ENCODE measurements at places on chromosomes 3 and 15.

- no peak for DNase-seq
These were observed 18.8 kb downstream of the ATG7 start for GRCh38 chr3:11290743-11291680.

GRCh38 chr15:40340740-40341400 is at the start of gene CCDC9B:
Gene CCDC9B, minus strand, starts transcription at chr15:40340939. Its CDS starts 120 bp downstream, at chr15:40340819.
- no peak for DNase-seq

DNA sequence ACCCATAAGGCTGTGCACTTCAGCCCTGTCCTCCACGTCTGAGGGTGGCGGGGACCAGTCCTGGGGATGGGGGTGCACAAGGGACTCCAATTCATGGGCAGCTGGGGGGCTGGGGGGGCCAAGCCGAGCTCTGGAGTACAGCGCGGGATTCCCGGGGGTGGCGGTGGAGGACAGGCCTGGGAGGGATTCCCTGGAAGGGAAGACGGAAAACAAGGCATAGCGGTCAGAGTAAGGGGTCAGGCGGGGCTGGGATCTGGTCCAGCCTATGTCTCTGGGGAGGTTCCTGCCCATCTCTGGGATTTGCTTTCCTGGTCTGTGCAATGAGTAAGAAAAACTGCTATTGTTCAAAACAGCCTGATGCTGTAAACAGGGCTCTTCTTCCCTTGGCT is 8.1 kb upstream of the IGDCC3 start:
- DNase-seq = no peak

- DNase-seq = no peak
These were observed 185.0 kb upstream of the ANKRD28 start for GRCh38 chr3:15982667-15983196.

- no peak for DNase-seq
These were observed 17.3 kb downstream of the ATP2B2 start for GRCh38 chr3:10487988-10488633.

GRCh38 chr15:47987908-47988532 is 132.8 kb upstream of the SLC24A5 start:
- DNase-seq = no peak

DNA sequence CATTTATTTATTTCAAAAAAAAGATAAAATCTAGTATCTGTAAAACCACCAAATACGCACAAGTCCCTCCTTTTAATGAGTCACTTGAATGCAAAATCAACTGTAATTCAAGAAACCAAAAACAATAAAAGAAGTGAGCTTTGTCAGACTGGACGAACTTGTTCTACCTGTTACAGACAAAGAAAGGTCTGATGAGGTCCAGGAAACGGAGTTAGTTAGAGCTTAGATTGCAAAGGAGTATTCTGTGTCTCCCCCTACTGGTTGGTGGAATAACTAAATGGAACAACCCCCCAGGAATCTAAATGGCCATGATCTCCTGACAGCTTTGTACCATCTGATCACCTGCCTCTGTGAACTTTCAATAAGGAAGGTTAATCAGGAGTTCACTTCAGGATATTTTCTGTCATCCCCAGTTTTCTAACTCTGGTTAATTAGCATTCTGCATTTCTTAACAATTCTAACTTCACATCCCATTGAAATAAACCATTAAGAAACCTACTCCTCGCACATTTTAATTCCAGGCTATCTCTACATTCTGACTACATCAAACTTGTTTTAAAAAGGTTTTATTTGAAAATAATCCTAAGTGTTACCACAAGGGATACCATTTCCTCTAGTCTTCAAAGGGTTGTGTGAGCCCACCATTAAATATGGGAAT is 333.0 kb upstream of the SATB1 start:
- peak; percentile 49 for DNase-seq

DNA sequence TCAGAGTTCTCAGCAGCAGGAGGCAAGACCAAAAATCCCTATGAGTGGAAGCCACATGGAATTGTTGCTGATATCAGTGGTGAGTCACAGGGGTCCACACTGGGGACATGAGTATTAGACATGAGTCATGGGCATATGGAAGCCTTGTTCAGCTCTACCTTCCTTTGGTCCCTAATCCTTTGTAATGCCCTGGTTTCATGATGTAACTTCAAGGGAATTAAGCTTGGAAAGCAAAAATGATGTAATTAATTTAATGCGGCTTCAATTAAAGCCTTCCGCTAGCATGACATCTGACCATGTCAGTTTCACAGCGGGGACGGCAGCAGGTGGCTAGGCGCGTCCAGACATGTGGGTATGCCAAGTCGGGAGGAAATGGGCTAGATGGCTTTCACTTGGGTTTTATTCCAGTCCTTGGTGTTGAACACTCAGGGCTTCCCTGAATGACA is 176.1 kb upstream of the RGMA start:
- no peak for DNase-seq

DNA sequence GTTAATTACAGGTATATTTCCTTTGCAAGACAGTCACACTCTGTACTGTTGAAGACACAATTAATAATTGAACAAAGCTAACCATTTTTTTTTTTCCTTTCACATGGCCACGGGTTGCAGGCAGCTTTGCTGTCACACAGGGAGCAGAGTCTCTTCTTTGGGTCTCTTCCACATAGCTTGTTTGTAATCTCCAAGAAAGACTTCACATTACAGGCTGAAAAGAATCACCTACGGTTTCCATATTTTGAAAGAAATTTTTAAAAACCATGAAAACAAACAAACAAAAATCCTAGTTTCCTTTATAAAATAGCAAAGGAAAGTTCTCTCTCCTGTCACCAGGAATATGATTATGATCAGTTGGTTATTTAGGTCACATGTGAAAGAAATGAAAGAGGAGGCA is 392.6 kb downstream of the GAP43 start:
- DNase-seq = no peak

- no peak for DNase-seq
These were observed 25.3 kb downstream of the IL5RA start for GRCh38 chr3:3084890-3085289.

DNA sequence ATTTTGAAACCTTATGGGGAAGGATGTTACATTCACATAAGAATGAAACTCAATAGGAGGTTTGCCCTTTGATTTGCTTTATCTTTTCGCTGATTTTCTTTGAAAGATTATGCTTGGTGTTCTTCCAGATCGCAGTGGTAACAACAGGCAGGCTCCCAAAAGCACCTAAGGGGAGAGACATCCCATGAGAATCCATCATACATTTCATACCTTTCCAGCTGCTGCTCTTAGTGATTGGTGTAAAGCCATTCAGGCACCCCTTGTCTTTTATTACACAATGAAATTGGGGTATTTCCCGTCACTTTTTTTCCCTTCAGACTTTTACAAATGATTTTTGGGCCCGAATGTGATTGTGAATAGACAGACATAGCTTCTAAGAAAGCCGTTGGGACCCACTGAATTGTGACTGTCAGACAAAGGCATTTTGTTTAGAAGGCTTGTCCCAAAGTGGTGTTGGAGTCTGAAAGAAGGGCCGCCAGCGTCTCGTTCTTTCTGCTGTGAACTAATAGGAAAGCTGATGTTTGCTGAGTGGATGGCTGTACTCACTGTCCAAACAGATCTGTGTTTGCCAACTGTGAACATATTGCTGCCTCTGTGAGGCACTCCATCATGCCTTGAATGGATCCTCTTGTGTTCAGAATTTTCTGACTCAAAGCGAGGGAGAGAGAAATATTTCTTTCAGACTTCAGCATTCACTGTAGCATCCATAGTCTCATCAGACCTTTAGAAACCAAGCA is 164.3 kb downstream of the FNDC3B start:
- DNase-seq = no peak

DNA sequence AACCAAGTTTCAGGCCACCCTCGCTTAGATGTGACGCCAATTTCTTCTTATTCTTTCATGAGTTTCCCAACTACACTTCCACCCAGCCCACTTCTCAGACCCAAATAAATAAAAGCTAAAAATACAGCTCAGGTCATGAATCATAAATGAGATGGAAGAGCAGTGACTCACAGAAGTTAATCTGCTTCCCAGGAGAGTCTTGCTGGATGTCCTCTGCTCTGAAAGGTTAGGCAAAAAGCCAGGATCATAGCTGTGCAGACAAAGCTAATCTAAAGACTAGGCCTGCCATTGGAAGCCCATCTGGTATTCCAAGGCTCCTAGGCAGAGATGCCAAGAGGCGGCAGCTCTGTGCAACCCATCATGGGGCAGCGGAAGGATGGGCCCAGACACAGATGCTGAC is 24.1 kb downstream of the SHC4 start:
- no peak for DNase-seq

DNA sequence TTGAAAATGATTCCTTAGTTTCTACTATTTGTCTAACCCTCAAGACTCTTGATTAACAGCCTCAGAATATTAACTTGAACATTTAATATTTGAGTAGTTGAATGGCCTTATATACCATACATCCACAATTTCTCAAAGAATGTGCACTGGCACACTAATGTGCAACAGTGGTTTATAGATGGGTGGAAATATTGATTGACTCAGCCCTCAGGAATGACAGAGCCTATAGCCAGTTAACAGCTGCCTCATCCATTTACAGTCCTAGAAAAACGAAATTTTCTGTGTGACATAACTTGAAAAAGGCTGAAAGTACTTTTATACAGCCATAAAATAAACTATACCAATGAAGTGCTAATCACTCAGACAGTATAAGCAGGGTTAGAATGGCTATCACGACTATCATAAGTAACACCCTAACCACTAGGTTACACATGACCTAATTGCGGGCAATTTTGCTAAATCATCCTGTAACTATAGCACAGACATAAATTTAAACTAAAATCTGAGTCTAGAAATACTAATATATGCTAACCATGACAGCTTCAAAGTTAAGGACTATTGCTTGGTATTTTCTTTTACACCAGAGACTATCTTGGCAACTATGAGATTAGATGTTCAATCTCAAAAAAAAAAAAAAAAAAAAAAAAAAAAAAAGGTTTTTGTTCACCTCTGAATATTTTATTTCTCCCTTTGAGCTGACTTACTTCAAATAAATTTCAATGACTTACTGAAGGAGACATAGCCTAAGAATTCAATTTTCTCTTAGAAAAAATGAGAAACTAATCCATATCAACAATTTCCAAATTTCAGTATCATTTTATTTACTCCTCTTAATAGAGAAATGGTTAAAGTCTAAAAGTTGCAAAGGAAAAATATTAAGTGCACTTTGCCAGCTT is 9.3 kb downstream of the SECISBP2L start:
- DNase-seq = no peak

DNA sequence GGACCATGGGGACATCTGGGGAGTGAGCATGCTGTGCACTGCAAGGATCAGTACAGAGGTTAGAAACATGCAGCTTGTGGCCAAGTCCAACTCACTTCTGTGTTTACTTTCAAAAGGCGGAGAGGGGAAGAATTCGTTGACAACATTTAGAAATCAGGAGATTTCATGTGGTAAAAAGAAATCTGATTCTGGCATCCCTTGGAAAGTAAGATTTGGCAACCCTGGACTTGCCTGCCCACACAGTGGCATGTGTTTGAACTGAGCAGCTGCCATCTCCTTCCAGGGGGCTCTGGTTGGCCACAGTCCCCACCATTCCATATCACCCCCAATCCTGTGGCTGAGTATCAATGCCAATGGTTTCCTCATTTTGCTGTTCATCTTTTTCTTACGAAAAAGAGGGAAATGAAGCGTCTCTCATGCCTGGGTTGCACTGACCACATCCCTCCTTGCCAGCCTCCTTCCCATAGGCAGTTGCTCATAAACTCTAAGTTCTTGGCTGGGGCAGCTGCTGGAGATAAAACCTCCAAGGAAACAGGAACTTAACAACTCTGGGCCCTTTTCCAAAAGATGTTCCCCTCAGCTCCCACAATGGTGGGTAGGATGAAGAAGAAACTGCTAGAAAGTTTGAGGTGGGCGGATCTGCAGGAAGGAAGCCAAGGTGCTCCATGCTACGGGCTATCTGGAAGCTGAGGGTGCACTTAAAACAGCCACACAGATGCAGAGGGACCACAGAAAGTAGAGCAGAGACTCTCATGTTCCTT is 29.2 kb downstream of the SLC6A11 start:
- DNase-seq = no peak

DNA sequence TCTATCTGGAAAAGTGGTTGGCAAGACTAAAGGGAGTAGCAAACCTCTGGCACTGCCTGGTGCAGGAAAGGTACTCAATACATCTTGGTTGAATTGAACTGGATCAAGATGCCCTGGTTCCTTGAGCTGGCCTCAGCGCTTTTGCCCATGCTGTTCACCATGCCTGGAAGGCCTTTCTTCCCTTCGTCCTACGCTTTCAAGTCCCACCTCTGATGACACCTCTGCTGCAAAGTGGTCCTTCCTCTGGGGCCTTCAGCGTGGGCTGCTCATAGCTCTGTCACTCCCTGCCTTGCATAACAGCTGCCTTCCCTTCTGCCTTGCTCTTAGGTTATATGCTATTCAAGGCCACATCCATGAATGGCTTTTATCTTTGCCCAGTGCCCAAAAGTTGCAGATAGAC is 23.0 kb downstream of the ITGA11 start:
- no peak for DNase-seq

GRCh38 chr3:169545606-169546005 is 117.9 kb downstream of the MECOM start:
- DNase-seq = no peak

- no peak for DNase-seq
These were observed 5.8 kb downstream of the C3orf20 start for GRCh38 chr3:14680716-14681115.

- DNase-seq = no peak
These were observed 6.2 kb upstream of the NR2F2 start for GRCh38 chr15:96324192-96324895.

GRCh38 chr3:9168241-9168741 is 81.2 kb downstream of the SRGAP3 start:
- DNase-seq = no peak

GRCh38 chr15:85771781-85772445 is 22.8 kb downstream of the KLHL25 start:
- no peak for DNase-seq
